ENCODE measurements at places on chromosomes 2 and 18.

DNA sequence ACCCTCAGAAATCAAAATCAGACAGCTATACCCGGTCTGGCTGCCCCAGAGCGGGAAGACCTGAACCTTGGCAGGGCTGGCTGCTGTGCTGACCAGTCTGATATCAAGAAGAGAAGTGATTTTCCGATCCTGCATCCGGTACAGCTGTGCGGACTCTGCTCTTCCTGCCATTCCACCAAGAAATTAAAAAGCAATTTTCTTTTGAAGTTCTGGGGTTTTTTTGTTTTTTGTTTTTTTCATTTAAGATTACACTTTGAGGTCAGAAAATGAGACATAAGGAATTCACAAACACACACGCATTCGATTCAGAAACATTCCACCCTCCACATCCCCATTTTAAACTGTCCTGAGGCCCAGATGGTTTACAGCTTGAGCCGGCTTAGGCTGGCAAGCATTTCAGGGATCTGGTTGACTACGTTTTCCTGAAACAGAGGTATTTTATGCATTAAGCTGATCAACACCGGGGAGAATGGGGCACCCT, 156.5 kb downstream of the COL6A3 start:
- no peak for DNase-seq

DNA sequence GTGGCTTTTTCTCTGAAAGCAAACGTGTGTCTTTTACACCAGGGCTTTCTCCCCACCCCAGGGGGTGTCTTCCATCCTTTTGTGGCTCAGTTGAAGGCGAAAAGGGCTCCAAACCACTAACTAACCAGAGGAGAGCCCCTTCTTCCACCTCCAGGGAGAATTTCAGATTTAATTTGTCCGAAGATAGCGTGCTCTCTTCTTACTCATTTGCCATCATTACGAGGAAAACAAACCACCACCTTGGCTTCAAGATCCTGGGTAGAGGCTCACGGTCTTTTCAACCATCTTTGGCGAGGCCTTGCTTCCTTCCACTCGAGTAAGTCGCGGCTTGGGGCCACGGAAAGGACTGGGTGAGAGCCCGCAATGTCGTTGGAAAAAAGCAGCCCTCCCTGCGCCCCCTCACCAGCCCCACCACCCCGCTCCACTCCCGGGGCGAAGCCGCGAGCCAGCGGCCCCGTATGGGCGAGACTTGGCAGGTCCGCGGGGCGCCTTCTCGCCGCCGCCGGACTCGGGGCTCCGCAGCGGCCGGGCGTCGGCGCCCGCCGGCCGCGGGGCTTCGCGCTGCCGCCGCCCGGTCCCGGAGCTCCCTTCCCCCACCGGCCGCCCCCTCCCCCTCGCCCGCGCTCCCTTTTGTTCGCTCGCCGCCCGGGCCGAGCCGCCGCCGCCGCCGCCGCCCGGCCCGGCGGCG, 1.7 kb upstream of the ZNF532 start:
- DNase-seq, result no peak

DNA sequence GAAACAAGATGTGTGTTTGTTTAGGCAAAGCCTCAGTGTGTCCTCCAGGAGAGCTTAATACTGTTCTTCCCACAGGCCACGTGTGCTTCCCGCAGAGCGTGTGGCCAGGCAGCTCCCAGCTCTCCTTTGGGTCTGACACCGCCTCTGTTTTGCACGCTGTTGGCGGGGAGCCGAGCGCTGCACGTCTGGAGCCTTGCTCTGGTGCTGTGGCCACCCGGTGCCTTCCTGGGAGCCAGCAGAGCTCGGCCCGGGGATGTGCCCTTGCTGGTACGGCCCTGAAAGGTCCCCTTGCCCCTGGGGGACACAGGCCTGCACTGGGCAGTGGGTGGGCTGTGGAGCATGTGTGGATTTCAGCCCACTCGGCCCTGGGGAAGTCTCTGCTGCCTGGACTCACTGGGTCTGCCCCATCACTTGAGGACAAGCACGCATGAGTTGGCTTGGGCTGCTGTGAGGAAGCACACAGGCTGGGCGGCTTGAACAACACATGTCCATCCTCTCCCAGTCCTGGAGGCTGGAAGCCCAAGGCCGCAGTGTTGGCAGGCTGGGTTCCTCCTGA, 160.7 kb upstream of the HDAC4 start:
- DNase-seq, result no peak

GRCh38 chr2:164496881-164497280, 124.4 kb downstream of the GRB14 start:
- no peak for DNase-seq

- DNase-seq, result no peak
Observed at GRCh38 chr2:54519841-54520459, 63.8 kb downstream of the SPTBN1 start.

- DNase-seq, result no peak
Observed at GRCh38 chr2:235225261-235225660, 268.6 kb upstream of the AGAP1 start.

DNA sequence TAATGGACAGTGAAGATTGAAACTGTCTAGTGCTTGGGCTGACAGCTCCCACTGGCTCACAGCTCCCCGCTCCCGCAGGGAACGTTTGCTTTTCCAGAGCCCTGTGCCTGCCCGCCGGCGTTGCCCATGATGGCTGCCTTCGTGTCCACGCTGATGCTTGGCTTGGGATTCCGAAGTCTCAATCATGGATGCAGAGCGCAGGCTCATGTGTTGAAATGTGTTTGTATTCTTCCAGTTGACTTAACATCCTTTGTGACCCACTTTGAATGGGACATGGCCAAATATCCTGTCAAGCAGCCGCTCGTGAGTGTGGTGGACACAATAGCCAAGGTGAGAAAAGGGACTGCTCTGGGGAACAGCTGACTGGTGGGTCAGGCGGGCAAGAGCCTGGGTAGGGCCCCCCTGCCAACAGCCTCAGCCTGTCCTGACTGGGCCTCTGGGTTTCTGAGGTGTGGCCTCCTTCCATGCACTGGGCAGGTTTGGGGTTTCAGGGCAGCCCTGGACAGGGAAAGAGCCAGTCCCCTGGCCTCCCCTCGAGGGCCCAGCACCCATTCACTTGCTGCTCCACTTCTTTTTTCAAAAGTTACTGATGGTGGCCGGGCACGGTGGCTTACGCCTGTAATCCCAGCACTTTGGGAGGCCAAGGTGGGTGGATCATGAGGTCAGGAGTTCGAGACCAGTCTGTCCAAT, 42.8 kb downstream of the ATP6V1C2 start:
- no peak for DNase-seq

DNA sequence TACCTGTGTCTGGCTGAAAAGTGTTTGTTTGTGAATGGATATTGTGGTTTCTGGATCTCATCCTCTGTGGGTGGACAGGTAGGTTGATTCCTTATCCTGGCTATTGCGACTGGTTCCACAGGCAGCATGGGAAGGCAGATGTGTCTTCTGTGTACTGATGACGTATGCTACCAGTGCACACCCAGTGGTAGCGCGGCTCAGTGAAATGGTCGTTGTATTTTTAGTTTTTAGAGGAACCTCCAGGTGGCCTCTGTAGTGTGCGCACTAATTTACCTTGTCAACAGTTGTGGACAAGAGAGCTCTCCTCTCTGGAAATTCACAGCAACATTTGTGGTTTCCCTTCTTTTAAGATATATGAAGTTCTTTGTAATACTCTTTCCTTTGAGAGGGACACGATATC, 52.5 kb downstream of the CCDC74A start:
- DNase-seq, result no peak

DNA sequence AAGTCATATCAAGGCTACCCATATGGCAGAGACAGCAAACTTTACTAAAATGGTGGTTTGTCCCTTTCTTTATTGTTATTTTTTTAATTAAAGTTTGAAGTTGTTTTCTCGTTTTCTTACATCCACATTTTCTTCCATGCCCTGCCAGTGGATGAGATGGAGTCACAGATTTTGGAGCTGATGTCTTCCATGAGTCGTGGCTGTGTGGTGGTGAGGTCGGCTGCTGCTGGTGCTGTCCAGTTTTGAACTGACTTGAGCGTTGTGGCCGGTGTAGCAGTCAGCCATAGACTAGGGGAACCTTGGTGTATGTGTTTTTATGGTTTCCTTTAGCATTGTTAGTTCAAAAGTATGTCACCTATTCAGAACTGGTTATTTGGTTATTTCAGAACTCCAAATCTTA, 182.8 kb downstream of the SH3RF3 start:
- DNase-seq, result no peak

DNA sequence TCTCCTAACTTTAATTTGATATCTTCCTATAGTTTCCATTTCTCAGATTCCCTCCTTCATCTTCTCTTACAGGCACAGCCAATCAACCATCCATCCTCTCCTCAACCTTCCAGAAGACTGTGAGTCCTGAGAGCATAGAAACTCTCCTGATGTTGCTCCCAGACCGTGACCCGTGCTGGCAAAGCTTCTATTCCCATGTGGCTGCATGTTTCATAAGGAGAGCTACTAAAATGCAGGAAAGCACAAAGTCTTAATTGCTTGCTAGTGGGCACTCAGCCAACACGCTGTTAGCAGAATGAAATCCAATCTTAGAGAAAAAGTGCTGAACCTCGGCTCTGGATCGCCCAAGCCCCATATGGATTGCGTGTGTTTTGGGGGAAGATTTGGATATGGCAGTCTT, 1244.7 kb upstream of the ZEB2 start:
- DNase-seq, result no peak

GRCh38 chr2:226411727-226412360, 387.8 kb downstream of the IRS1 start:
- no peak for DNase-seq
